ENCODE measurements at places on chromosomes 2 and 18. TPM values are rescaled to one million over a fixed set of nuclear protein-coding genes. Genes with fewer than 3 reads are reported as not detected.

CMPK2 gene
- total RNA-seq, result 6.5 TPM

IL37 gene
- not detected for total RNA-seq

ZNF513 gene
- total RNA-seq, result 2.8 TPM

SH3RF3 gene
- 13.3 TPM for total RNA-seq

SPEG gene
- total RNA-seq, result 93.6 TPM

METAP1D gene
- 7.0 TPM for total RNA-seq

TGIF1 gene
- 12.0 TPM for total RNA-seq

NAT8 gene
- total RNA-seq, result not detected

DNA sequence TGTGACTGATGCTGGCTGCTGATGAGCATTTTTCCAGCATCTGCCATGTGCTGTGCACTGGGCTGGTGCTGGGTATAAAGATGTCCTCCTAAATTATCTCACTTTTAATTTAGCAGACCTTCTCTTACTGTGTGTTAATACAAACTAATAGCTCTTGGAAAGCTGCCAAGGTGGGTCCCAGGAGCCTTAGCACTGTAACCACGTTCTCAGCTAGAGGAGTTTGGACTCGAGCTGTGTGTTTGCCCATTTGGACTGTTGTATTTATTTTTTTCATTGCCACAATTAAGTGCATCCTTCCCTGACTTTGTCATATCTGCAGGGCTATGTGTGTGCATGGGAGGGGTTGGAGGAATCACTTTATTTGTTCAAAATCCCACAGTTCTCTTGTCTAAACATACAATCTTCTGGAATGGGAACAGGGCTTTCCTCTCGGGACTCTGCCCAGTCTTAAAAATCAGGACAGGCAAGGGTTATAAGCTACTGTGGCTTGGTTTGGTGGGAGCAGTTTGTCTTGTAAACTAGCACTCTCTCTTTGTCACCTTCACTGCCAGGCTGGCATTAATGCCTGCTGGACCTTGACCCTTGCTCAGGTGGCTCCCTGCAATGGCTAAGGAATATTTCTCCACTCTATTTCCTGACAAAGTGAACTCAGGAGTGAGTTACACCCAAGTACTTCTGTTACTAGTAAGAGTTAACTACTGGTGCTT is 129.7 kb upstream of the MGAT5 start:
- no peaks in the 10 kb centered on the region for H3K36me3 ChIP-seq
- H3K27me3 ChIP-seq, result no peaks in the 10 kb centered on the region
- no peak overlapping the region for H3K4me3 ChIP-seq
- peaks cover 79% of the 10 kb centered on the region for H3K4me1 ChIP-seq
- no peak for DNase-seq

GRCh38 chr18:49723648-49724180 is 89.6 kb downstream of the ACAA2 start:
- H3K4me3 ChIP-seq, result no peak overlapping the region
- no peaks in the 10 kb centered on the region for H3K36me3 ChIP-seq
- no peaks in the 10 kb centered on the region for H3K27me3 ChIP-seq
- H3K4me1 ChIP-seq, result peaks cover 5% of the 10 kb centered on the region
- H3K27ac ChIP-seq, result no peak overlapping the region

GRCh38 chr2:2516386-2516785 is 185.3 kb upstream of the MYT1L start:
- H3K4me1 ChIP-seq, result peaks cover 5% of the 10 kb centered on the region
- no peak for DNase-seq
- H3K4me3 ChIP-seq, result no peak overlapping the region

DNA sequence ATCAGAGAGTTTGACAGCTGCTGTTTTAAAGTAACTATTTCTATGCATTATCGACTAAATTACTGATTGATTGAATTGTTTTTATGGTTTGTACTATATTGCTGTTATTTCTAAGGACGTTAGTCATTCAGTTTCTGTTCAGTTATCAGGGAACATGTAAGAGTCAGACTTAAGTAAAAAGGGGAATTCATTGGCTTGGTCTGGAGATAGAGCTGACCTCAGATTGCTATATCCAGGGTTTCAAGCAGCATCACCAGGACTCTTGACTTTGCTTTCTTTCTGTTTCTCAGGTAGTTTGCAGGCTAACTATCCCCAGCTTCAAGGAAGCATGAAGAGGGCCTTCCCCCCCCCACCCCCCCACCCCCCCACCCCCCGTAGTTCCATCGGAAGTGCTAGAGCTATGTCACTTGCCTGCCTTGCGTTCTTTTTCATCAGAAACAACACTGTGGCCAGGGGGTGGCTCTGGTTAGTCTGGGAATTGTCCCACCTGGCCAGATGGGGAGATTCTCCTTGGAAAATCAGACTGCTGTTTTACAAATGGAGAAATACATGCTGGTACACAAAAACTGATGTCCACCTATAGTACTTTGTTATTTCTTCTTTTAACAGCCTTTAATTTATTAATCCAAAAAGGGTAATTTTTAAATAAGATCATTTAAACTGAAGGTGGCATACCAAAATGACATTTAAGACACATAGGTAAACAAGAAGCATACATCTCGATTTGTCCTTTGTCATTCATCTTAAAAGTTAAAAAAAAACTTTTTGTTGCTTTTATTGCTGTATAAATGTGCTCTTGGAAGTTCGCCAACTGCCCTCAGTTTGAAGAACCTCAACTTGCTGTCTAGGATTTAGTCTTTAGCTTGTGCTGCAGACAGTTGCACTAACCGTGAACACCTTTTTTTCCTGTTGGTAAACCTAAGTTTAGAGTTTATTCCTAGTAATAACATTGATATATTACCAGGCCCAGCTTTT is 9.4 kb downstream of the SMAD4 start:
- no peaks in the 10 kb centered on the region for H3K27me3 ChIP-seq
- no peak overlapping the region for H3K27ac ChIP-seq

DNA sequence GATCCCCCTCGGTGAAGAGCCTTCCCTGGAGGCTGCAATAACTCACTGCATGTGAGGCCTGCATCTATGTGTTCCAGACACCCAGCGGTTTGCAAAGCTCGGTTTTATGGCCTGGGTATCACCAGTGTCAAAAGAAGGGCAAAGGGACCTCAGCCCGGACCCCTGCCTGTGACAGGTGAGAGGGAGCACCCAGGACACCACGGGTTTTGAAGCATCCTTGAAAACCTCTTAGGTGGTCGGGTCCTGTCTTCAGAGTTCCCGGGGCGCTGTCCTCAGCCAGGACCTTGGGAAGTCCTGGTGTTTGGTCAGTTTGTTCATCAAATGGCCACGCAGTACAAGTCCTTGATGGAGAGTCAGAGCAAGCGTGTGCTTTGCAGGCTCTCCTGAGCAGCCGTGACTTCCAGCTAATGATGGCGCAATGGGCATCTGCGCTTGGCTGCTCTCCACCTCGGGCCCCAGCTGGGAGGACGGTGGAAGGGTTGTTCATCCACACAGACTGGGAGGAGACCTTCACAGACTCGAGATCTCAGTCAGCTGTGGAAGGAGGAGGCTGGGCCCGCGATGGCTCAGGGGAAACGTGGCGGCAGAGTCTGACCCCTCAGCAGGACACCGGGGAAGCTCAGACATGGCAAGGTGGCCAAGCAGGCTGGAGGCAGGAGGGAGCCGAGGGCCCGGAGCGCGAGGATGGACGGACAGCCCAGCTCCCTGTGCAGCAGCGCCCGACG is 113.1 kb upstream of the GPC1 start:
- no peaks in the 10 kb centered on the region for H3K27me3 ChIP-seq
- no peak for DNase-seq
- no peak overlapping the region for H3K27ac ChIP-seq
- H3K4me1 ChIP-seq, result no peaks in the 10 kb centered on the region

DNA sequence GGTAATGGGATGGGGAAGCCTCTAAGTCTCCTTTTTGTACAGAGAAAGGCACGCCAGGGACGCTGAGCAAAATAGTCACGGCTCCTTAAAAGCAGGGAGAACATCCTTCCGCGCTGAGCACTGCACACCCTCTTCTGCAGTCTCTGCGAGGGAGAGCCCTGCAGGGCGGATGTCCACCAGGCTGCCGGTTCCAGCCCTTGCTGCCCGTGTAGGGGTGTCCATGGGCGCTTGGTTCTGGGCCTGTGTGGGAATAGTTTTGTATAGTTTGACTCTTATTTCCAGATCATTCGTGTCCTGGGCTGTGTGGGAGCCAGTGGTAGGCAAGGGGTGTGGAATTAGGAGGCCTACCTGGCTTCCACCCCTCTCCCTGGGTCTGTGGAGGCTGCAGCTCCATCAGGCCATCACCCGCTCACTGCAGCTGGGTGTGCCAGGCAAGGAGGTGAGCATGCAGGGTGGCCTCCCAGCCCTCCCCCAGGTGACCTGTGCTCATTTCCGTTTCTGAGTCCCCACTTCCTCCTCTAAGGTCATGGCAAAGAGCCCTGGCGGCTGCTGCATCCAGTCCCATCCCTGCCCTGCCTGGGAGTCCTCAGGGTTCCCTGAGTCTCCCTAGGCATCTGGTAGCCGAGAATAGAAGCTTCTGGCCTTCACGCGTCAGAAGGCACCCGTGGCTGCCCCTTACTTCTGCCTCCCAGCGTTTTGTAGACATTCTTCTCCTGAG is 202.6 kb downstream of the LDLRAD4 start:
- no peaks in the 10 kb centered on the region for H3K36me3 ChIP-seq
- no peak overlapping the region for H3K27ac ChIP-seq
- H3K4me1 ChIP-seq, result peaks cover 15% of the 10 kb centered on the region
- no peaks in the 10 kb centered on the region for H3K27me3 ChIP-seq

DNA sequence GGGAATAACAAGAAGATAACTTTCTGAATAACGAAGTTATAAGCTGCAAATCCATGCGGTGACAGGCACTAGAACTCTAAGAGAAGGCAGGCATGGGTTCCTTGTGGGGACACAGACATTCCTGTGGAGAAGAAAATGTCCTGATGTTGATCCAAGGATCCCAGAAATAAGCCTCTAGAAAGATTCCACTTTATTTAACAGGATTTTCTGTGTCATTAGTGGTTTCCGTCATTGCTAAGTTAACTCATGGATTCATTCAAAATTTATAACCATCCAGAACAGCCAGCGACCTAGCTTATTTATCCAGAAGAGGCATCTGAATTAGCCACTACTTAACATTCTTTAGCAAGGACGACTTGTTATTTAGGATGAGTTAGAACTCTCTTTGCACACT is 10.0 kb upstream of the CD302 start:
- H3K27me3 ChIP-seq, result no peaks in the 10 kb centered on the region
- H3K36me3 ChIP-seq, result no peaks in the 10 kb centered on the region
- DNase-seq, result no peak
- H3K4me1 ChIP-seq, result no peaks in the 10 kb centered on the region
- H3K4me3 ChIP-seq, result no peak overlapping the region
- no peak overlapping the region for H3K27ac ChIP-seq

- no peak overlapping the region for H3K27ac ChIP-seq
- H3K4me3 ChIP-seq, result no peak overlapping the region
- no peak for DNase-seq
- no peaks in the 10 kb centered on the region for H3K4me1 ChIP-seq
- H3K27me3 ChIP-seq, result no peaks in the 10 kb centered on the region
Observed at GRCh38 chr18:28767727-28768211, 590.8 kb upstream of the CDH2 start.

DNA sequence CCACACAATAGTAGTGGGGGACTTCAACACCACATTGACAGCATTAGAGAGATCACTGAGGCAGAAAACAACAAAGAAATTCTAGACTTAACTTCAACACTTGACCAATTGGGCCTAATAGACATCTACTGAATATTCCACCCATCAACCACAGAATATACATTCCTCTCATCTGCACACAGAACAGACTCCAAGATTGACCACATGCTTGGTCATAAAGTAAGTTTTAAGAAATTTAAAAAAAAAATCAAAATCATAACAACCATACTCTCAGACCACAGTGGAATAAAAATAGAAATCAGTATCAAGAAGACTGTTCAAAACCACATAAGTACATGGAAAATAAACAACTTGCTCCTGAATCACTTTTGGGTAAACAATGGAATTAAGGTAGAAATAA is 9.0 kb upstream of the FLACC1 start:
- no peak overlapping the region for H3K27ac ChIP-seq
- no peak overlapping the region for H3K4me3 ChIP-seq
- no peak for DNase-seq
- H3K36me3 ChIP-seq, result no peaks in the 10 kb centered on the region
- H3K4me1 ChIP-seq, result no peaks in the 10 kb centered on the region

DNA sequence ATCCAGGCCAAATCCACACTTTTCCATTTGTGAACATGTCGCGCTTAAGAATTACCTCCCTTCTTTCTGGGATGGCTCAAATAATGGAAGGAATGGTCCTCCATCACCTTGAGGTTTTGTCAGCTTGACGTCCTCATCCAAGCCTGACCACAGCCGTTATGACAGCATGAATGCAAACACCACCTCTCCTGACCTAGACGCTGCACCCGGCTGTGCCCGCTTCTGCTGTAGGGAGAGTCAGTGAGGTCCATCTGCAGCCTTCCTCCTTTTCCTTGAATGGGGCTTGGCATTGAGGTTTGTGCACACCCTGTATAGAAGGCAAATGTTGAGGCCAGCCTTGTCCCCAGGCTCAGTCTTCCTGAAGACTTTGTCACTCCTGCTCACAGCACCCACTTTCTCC is 85.5 kb downstream of the TGOLN2 start:
- H3K36me3 ChIP-seq, result no peaks in the 10 kb centered on the region
- no peak overlapping the region for H3K27ac ChIP-seq
- H3K4me1 ChIP-seq, result peaks cover 63% of the 10 kb centered on the region
- no peak overlapping the region for H3K4me3 ChIP-seq

DNA sequence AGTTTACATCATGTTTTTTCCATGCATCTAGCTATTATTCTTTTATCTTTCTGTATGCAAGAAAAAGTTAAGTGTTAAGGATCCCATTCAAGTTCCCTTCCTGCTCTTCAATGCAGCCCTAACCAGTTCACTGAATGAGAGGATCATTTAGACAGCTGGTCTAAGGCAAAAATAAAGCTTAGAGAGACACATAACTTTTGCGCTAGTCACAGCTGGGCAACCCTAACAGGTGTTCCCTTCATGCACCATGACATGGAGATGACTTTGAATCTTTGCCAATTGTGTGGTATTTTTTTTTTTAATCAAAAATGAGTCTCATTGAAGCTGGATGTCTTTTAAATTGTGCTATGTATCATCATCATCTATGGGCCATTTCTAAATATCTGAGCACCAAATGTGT is 393.8 kb upstream of the CYRIA start:
- no peak overlapping the region for H3K4me3 ChIP-seq
- no peaks in the 10 kb centered on the region for H3K4me1 ChIP-seq
- H3K27ac ChIP-seq, result no peak overlapping the region
- DNase-seq, result no peak

- peaks cover 54% of the 10 kb centered on the region for H3K4me1 ChIP-seq
- H3K4me3 ChIP-seq, result peak overlapping the region; percentile 95
- DNase-seq, result no peak
- H3K27ac ChIP-seq, result peak overlapping the region; percentile 6
- peaks cover 8% of the 10 kb centered on the region for H3K36me3 ChIP-seq
Observed at GRCh38 chr2:105747254-105747894, 2.7 kb downstream of the NCK2 start.

- peak; percentile 27 for DNase-seq
- H3K36me3 ChIP-seq, result no peaks in the 10 kb centered on the region
- H3K4me1 ChIP-seq, result peaks cover 6% of the 10 kb centered on the region
- H3K27ac ChIP-seq, result no peak overlapping the region
- H3K4me3 ChIP-seq, result no peak overlapping the region
Observed at GRCh38 chr2:147082850-147083522, 761.8 kb upstream of the ACVR2A start.

DNA sequence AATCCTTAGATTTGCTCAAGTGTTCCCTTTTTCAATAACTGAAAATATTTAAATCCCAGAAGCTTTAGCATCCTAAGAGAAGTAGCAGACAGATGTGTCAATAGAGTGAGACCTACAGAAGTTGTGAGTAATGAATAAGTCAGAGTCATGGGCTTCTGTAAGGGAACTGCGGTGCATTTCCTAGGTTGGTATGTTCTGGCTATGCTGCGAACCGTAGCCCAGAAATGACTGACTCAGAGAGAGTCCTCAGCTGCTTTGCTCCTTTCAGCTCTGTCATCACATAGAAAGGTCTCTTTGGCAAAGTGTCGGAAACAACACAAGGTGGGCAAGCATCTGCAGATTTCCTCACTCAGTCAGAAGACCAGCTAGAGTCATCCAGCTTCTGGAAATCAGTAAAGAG is 297.1 kb downstream of the ARHGAP15 start:
- H3K27me3 ChIP-seq, result no peaks in the 10 kb centered on the region
- H3K36me3 ChIP-seq, result no peaks in the 10 kb centered on the region
- no peaks in the 10 kb centered on the region for H3K4me1 ChIP-seq
- H3K4me3 ChIP-seq, result no peak overlapping the region

Data from heart left ventricle (tissue), 16 donors.